ENCODE measurements at places on chromosomes 4 and X. TPM values are rescaled to one million over a fixed set of nuclear protein-coding genes. Genes with fewer than 3 reads are reported as not detected.

The MBNL3 gene
- polyA plus RNA-seq: 0.25 TPM

The NAA11 gene
- not detected for polyA plus RNA-seq

The CCDC160 gene
- polyA plus RNA-seq: not detected

The PITX2 gene
- 54.2 TPM for polyA plus RNA-seq

The CTSO gene
- 3.3 TPM for polyA plus RNA-seq

The NAP1L2 gene
- 0.93 TPM for polyA plus RNA-seq

The UBL4A gene
- polyA plus RNA-seq: 64.4 TPM

The ARSD gene
- 0.83 TPM for polyA plus RNA-seq

The GAB1 gene
- 9.1 TPM for polyA plus RNA-seq

GRCh38 chrX:115322375-115322774 is 32.9 kb downstream of the LUZP4 start:
- DNase-seq: no peak

DNA sequence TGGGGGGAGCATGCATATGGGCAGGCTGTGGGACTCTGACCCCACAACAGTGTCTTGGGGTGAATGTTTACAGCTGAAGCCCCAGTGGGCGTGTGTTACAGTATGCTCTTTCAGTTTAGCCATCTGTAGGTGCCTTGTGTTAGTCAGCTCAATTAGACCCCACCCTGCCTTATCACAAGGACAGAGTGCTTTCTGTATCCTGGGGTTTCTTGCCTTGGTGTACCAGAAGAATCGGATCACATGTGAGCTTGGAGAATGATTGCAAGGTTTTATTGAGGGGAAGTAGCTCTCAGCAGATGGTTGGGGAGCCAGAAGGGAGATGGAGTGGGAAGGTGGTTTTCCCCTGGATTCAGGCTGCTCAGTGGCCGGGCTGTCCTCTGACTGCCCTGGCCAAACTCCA is 27.3 kb downstream of the SH3BGRL start:
- DNase-seq: no peak

- no peak for DNase-seq
Observed at GRCh38 chrX:2463973-2464676, 36.7 kb downstream of the DHRSX start.

DNA sequence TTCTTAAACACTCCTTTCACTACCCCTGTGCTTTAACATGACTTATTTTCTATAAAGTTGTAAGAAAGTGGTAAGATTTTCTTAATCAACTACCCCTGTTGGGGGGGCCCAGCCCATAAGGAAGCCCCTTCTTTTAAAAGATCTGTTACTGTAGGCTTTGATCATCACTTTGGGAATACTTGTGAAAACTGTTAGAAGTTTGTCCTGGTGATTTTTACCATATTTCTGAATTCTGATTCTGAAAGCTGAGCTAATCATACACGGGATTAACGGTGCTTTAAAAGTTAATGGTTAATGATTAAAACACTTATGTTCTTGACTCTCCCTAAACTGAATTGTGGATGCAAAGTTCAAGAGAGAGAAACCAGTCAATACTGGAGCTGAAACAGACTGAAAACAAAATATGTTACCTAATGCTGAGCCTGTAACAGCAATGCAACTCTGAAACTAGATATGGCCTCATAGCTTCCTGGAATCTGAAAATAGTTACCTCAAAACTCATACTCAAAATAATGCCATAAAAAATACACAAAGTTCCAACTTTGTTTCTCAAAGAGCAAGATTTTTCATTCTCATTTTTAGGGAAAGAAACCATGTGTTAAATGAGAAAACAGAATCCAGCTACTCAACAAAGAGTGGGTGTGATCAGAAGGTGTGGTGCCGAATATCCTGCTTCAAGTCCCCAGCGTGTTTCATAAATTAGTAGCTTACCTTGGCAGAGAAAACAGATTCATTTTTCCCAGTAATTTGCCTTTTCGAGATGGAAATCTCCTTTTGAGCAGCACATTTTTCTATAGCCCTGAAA is 31.6 kb downstream of the ADH7 start:
- no peak for DNase-seq

DNA sequence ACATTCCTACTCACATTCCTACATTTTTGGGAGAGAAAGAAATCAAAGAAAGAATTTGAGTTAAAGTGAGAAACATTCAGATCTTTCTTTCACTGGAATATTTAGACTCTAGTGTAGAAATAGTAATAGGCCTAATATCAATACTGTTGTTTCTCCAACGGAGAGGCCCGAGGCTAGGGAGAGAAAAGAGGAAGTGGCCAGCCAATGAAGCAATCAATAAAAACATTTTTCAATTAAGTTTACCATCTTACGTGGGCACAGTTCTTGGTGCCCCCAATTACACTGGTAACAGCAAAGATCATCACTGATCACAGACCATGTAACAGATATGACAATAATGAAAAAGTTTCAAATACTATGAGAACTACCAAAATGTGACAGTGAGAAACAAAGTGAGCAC is 281.4 kb downstream of the GPM6A start:
- no peak for DNase-seq

- peak; percentile 62 for DNase-seq
Observed at GRCh38 chr4:107035819-107036583, at the start of gene DKK2. DKK2 (minus strand) TSS chr4:107036313; CDS start chr4:107035591, 722 bp downstream.

GRCh38 chr4:78662658-78663057 is 111.1 kb downstream of the ANXA3 start:
- no peak for DNase-seq

DNA sequence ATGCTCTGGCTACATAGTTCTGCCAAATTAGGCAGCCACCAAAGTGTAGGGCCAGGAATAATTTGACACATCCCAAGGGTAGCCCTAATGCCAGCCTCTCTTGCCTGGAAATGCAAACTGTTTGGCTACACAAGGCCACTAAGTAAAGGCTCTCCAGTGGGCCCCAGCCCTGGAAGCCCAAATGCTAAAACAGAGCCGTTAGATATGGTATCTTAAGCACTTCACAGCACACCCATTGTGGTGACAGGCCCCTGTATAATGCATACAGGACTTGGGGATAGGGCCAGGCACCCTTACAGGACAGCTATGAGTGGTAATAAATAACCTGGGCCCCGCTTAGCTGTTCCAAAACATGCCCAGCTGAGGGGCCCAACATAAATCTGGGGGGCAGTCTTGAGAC is 623.9 kb downstream of the BCOR start:
- DNase-seq: no peak

DNA sequence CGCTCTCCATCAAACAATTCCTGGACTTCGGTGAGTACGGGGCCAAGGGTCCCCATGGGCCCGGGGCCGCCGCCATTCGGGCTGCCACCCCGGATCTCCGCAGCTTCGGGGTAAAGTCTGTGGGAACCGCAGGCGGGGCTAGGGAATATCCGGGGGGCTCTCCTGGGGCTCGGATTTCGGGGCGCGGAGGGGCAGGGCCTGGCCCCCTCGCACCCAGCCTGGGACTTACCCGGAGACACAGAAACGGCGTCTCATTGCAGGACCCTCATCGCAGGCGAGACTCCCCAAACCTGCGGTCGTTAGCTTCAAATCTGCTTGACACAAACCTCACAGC is 413 bp downstream of the PDK3 start:
- DNase-seq: no peak

- no peak for DNase-seq
Observed at GRCh38 chr4:76659103-76659490, 224.1 kb downstream of the SHROOM3 start.

DNA sequence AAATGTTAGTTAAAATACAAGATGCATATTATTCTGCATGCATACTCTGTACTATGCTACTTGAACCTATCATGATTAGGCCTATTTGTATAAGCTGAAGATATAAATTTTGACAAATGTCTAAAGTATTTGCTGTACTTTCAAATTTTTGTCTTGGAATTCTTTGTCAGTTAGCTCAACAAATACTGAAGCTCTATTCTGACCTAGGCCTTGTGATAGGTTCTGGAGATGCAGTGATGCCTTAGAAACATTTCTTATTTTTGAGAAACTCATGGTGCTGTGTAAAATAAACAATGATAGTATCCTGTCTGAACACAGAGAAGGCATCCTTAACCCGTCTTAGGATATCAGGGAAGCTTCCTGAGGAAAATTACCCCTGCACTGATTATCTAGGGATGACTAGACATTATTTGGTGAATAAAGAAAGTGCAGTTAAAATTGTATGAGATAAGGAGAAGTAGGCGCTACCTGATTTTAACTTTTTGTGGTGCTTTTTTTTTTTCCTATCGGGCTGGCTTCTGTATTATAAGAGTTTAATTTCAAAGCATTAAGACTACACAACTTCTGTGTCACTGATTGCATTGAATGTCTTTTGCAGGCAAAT is 43.4 kb downstream of the MOB1B start:
- DNase-seq: no peak

- no peak for DNase-seq
Observed at GRCh38 chrX:13048280-13048679, 3.9 kb upstream of the FAM9C start.

DNA sequence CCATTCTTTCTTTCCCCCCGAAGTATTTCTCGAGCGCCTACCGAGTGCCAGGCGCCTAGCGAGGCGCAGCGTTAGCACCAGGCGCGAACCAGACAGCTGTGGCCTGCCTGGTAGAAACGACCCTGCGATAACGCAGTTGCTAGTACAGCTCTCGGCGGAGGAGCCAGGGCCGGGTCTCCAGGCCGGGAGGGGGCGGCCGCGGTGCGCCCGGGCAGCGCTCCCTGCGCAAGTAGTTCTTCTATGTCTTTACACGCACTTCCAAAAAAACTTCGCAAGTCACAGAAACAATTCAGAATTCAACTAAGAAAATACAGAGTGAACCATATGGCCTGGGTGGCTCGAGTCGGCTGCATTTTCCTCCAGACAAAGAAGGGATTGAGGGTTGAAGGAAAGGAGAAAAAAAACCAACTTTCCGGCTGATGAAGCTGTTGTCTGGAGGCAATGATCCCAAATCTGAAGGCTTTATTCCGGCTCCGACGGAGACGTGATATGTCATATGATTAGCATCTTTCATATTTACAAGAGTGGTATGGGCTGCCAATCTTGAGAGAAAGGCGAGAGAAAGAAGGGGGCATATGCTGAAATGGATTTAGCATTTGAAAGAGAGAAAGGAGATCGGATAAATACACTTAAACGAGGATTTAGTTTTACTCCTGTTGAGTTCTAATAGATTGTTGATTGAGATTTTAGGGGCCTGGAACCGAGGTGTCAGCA is 7.2 kb upstream of the NEUROG2 start:
- DNase-seq: no peak

GRCh38 chr4:33111117-33111516 is 2390.9 kb downstream of the PCDH7 start:
- no peak for DNase-seq

GRCh38 chr4:185242749-185243533 is 33.5 kb downstream of the SNX25 start:
- DNase-seq: no peak
